Ecto neural progenitor cell (in vitro differentiated cells): ENCODE measurements at places on chromosomes 12 and 14.

GRCh38 chr14:64643709-64644108 is 60.5 kb upstream of the PLEKHG3 start:
- no peak for DNase-seq

- DNase-seq: no peak
These were observed 53.7 kb upstream of the GPATCH2L start for GRCh38 chr14:76098047-76098446.

DNA sequence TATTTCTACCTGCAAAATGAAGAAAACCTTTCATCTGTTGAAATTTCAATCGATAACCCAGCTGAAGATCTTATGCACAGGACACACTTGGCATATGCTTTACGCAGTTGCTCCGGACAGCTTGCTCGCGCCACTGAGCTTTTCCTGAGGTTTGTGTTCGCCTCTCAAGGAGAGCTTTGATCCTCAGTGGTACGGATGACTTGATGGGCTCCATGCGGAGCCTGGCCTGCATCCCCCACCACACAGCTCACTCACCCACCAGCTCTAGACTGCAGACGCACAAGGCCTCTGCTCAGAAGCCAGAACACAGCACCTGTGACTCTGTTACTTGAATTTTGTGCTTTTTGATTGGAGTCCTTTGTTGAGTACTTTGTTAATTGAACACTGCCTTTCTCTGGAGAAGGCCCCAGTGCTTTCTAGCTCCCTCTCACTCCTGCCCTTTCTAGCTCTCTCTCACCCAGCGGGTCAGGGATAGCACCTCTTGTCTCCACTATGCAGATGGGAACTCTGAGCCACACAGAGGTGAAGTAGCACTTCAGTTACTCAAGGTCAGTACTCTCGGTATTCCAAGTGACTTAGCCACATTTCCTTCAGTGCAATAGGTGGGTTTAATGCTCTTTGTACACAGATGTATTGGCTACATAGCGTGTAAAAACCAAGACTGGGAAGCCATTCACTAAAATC is 52.1 kb downstream of the TBC1D30 start:
- no peak for DNase-seq

GRCh38 chr14:88516861-88517357 is 37.9 kb downstream of the PTPN21 start:
- DNase-seq: peak; percentile 54

GRCh38 chr12:89153341-89153740 is 199.0 kb downstream of the DUSP6 start:
- no peak for DNase-seq

- no peak for DNase-seq
These were observed 8.6 kb upstream of the TFCP2 start for GRCh38 chr12:51181558-51181957.

- DNase-seq: no peak
These were observed 251.4 kb downstream of the EGLN3 start for GRCh38 chr14:33699300-33699983.

DNA sequence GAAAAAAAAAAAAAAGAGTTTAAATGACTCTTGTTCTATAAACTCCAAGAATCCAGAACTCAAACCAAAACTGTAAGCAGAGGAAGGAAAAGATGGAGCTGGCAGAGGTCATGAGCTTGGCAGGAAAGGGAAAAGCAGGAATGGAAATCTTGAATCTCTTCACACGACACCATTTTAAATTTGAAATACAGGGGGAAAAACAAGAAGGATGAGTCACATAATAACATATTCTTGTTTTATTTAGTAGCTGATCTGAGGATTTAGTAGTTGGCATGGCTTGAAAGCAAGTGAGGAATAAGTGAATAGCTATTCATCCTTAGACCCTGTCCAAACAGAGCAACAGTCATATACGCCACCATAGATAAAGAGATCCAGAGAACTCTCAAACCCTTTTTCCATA is 35.0 kb downstream of the EPS8 start:
- DNase-seq: no peak

GRCh38 chr14:93110856-93111419 is 4.8 kb downstream of the ITPK1 start:
- DNase-seq: no peak

DNA sequence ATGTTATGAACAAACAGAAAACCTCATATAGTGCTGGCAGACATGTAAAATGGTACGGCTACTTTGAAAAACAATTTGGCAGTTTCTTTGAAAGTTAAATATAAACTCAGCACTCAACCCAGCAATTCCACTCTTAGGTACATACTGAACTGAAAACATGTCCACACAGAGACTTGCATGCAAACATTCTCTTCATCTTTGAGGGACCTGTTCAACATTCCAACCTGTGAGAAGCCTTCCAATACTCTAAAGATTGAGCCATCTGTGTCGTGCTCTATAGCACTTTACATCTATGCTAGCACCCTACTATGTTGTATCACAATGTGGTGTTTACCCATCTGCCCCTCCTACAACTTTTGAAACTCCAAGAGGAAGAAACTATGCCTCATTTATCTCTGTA is 79.3 kb downstream of the DNAI7 start:
- no peak for DNase-seq

GRCh38 chr14:104155513-104155912 is 17.1 kb downstream of the KIF26A start:
- no peak for DNase-seq

GRCh38 chr14:91731018-91731417 is 868 bp downstream of the CATSPERB start:
- no peak for DNase-seq

DNA sequence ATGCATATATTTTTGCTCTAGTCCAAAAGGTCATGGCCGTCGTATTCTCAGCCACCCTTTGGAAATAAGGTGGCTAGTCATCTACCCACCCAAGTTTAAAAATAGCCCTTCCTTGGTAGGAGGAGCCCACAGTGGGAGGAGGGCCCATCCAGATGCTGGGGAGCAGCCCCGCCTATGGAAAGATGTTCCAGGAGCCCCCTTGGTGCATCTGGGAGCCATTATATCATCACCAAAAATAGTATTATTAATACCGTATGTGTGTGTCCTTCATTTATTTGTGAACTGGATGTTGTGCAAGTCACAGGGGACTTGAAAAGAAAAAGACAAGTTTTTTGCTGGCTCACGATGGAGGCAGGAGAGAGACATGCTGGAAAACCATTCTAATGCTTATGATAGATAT is 34.0 kb downstream of the EMP1 start:
- peak; percentile 19 for DNase-seq

DNA sequence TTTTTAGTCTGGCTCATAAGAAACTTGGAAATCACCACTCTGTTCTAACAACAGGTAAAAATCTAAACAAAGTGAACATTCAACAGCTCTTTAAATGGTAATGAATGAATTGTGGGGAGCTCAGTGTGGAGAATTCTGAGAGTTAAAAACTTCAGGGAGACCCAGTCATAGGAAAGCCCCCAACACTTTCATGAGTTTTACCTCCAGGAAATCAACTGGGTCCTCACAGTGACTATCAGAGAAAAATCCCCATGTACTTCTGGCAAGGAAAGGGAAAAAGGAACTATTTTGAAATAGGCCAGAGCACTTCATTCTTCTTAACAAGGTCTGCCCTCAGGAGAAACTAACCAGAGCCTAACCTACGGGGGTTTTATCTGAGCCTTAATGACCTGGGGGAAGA is 134.7 kb downstream of the CMAS start:
- no peak for DNase-seq

GRCh38 chr12:82645414-82645813 is 41.3 kb upstream of the TMTC2 start:
- DNase-seq: no peak

- DNase-seq: no peak
These were observed 34.0 kb downstream of the PLEKHD1 start for GRCh38 chr14:69518289-69519101.

GRCh38 chr14:75917322-75917945 is 64.4 kb downstream of the TGFB3 start:
- DNase-seq: no peak

GRCh38 chr12:2338991-2339431 is 286.2 kb downstream of the CACNA1C start:
- DNase-seq: no peak

DNA sequence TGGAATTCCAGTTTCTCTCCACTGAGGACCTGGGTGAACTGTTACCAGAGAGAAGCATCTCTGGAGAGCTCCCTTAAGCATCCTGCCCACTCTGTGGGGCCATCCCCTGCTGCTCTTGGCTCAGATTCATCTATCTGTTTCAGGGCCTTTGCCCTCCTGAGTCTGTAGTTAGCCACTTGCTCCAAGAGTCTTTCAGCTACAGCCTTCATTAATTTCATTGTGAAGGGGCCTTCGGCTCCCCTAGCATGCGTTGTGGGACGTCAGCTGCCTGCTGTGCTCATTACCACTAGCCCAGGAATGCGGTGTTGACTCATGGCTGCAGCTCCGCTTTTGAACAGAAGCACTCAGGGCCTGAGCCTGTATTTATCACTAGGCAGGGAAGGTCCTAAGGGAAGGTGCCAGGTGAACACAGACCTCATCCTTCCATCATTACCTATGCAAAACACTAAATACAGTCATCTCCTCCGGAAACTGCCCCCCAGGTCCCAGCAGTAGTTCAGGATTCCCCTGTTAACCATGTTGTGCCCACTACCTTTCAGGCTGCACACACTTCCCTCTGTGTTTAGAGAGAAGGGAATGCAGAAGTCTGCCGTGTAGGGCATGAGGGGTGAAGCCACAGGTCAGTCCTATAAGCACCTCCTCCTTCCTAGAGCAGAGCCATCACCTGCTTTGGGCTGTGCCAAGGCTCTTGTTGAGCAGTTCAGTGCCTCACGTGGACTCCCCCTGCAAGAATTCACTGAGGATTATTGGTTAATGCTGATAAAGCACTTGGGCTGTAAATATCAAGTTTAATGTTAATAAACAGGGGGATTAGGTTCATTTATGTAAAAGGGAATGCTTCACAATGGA is 191.4 kb downstream of the CACNA1C start:
- no peak for DNase-seq

DNA sequence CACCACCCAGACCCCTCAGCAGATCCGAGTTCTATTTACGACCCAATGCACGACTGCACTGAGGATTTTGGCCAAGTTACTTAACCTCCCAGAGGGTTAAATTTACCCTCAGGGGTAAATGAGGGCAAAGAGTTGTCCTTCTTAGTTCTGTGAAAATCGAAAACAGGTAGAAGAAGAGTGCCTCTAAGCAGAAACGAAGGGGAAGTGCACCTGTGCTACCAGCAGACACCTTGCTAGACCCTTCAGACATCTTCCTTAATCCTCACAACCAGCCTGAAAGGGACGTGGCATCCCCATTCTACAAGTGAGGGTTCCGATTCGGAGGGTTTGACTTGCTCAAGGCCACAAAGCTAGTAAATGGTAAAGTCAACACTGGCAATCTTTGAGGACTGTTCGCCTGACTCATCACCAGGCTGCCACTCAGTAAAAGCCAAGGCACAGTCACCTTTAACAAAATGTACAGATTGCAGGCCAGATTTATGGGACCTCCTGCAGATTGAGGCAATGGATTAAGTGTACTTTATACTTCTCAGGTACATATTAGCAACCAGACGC is 1.6 kb downstream of the GSG1 start:
- no peak for DNase-seq

DNA sequence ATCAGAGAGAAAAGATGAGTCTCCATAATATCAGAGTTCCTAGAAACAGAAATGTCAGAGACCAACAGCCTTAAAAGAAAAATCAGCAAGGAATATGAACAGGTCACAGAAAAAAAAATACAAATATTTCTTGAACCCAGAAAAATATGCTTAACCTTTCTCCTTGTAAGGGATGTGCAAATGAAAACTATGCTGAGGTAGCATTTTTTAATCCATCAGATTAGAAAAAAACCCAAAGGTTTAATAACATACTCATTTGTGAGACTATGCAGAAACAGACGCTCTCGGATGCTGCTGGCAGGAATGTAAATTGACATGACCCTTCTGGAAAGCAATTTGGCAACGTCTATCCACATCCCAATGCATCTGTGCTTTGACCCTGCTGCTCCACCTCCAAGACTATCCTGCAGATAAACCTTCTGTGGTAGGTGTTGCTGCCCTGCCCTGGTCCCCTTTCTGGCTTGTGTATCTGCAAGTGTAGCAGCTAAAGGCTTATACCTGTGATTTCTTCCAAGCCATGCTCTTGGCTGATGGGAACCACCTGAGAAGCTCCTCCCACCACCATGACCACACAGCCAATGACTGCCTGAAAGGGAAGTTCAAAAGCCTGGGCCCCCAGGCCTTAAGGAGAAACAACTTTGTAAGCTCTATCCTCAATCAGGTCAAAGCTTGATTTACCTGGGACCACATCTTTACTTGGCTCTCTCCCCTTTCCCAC is 49.4 kb downstream of the LTBP2 start:
- no peak for DNase-seq

- DNase-seq: no peak
These were observed 704.2 kb upstream of the TBX3 start for GRCh38 chr12:115388139-115388538.

GRCh38 chr14:80310938-80311750 is 99.8 kb upstream of the DIO2 start:
- DNase-seq: no peak

GRCh38 chr14:53836551-53836950 is 120.1 kb downstream of the BMP4 start:
- no peak for DNase-seq

DNA sequence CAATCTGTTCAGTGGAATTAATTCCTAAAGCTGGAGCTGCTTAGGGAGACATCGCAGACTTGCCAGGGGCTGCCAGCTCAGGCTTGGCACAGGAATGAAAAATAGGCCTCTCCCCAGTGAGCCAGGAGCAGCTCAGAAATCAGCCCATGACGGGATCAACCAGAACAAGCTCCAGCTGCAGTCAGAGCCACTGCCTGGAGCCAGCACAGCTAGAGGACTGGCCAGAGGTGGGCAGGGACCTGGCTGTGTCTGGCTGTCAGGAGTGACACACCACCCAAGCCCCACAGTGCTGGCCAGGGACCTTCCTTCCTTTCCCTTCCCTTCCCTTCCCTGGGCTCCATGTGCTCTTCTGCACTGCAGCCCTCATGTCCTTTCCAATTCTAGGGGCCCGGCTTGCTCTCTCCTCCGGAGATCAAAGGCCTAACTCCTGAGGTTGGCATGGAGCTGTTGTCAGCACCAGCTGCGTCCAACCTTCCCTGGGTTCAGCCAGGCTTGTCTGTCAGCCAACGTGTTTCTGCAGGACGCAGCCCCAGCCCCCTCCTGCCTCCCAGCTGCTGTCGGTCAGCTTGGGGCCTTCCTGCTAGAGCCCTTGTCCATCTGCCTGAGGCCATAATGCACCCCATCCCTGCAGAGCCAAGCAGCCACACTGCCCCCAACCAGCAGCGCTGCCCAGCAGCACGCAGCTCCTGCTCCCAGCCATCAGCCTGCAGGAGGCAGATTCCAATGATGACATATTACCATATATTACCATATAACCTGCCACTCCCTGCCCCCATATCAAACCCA is 149.3 kb downstream of the CALM1 start:
- no peak for DNase-seq

GRCh38 chr14:24659916-24660570 is 26.1 kb upstream of the GZMB start:
- no peak for DNase-seq

- no peak for DNase-seq
These were observed 19.0 kb upstream of the DRAM1 start for GRCh38 chr12:101858361-101858760.

DNA sequence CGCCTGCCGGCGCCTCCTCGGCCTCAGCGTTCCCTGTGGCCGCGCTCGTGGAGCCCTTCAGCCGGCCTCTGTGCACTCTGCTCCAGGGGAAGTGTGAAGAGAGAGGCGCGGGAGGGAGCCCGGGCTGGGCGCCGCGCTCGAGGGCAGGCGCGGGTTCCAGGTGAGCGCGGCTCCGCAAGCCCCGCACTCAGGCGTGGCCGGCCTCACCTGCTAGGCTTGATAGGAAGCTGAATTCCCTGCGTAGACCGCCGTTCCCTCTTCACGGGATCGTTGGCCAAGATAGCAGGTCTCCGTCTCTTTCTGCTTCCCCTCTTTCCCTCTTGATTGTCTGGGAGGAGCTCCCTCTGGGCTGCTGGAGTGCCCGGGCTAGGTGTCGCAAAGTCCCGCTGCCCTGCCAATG is 89.7 kb downstream of the ASCL4 start:
- peak; percentile 68 for DNase-seq
